T-helper 2 cell (primary cell): ENCODE measurements at places on chromosomes 5 and 9.

- no peak for DNase-seq
These were observed 45.5 kb downstream of the SLC6A3 start for GRCh38 chr5:1399737-1400136.

DNA sequence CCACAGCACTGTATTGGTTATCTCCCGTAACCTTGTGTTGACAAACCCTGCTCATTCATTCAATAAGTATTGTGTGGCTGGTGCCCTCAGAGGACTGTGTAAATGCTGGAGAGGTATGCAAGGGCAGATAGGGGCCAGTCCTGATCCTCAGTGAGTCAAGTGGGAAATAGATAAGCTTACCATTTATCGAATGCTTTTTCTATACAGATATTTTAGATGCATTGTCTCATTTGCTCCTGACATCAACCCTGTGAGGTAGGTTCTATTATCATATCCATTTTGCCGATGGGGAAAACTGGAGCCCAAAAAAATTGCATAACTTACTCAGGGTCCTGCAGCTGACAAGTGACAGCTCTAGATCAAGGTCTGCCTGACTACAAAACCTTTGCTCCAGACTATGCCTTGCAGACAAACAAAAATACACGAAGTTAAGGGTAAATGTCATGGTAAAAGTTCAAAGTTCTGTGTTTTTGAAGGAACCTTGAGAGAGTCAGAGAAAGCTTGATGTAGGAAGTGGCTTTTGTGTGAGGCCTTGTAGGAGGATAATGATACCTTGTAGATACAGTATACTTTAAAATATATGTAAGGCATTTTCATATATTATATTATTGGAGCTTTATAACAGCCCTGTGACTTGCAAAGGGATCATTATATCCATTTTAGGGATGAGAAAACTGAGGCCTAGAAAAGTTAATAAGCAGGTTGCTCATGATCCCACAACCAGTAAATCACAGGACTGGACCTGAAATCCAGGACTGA lies 22.7 kb downstream of the CYFIP2 start:
- DNase-seq, result no peak

- DNase-seq, result peak; percentile 47
These were observed 89.0 kb upstream of the MAP1B start for GRCh38 chr5:72018143-72018803.

- no peak for DNase-seq
These were observed 16.9 kb downstream of the TMEM174 start for GRCh38 chr5:73189871-73190376.

GRCh38 chr9:69104830-69105527 lies 69.1 kb upstream of the TJP2 start:
- no peak for DNase-seq

DNA sequence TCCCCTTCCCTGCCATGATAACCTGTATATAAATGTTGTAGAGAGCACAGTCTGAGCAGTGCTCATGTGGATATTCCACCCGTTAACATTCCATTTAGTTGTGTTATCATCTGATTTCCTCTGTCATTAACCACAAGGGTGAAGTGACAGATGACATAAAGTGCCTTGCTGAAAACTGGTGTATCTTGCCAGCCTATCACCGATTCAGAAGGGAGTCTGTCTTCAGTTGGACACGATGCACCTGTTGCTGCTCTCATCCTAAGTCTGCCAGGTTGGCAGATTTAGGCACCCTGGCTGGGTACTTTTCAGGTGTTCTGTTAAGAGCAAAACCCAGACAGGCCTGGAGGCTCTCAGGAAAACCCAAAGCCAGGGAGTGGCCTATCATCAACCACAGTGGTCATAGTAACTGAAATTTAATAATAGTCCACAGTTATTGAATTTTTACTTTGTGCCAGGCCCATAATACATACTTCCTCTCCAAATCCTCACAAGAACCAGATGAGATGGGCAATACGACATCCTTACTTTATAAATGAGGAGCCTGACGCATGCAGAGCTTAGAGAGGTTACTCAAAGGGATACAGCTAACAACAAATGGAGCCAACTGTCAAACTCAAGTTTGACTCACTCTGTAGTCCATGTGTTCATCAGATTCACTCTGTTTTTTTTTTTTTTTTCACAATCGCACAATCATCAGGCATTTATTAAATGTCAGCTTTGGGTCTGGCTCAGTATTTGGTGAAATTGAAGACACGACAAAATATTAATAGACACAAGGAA lies 100.7 kb upstream of the SPRY4 start:
- DNase-seq, result no peak

DNA sequence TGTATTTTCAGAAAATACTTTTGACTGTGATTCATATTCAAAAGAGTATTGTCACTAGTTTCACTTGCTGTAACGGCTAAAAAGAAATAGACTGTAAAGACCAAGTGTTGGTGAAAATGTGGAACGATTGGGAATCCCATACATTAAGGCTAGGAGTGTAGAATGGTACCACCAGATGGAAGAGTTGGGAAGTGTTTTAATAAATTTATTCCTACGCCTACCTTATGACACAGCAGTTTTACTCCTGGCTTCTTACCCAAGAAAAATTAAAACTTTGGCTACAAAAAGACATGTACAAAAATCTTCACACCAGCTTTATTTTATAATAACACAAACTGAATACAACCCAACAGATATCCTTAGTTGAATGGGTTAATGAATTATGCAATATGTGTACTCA lies 256.2 kb downstream of the TAF11L14 start:
- DNase-seq, result no peak

- no peak for DNase-seq
These were observed 103.7 kb downstream of the FOXD1 start for GRCh38 chr5:73344835-73345234.

DNA sequence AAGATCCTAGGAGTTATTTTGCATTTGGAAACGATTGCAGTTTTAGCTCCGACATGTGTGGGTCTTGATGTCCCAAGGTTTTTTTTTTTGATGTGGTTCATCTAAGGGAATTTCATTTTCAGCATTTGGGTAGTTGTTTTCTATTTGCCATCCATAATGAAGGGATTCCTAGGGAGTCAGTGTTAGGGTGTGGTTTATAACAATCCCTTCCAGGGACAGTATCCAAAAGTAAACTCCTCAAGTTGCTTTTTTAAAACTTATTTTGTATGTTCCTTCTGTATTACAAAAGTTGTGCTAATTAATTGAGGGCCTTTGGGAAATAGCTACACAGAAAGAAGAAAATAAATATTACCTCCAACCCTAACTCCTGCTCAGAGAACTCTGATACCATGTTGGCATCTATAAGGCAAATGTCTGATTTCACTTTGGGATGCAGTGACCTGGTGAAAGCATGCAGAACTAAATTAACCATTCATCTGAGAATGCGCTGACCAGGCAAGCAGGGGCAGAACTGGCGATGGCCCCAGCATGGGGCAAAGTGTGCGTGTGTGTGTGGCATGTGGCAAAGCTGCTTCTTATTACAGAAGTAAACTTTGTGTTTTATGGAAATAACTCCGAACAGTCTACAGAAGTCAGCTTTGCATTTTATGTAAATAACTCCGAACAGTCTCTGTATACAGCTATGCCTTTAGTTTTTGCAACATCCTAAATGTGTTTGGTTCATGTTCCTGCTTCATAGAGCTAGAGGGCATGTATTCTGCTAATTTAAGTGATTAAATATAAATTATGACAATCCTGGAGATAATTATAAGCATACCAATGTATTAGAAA lies 237.2 kb downstream of the TRPM3 start:
- DNase-seq, result no peak

- DNase-seq, result no peak
These were observed 96.6 kb downstream of the PCSK1 start for GRCh38 chr5:96336351-96336985.

- no peak for DNase-seq
These were observed 30.4 kb upstream of the DENND1A start for GRCh38 chr9:123960366-123960765.

- DNase-seq, result no peak
These were observed at the start of gene ENTPD2 for GRCh38 chr9:137053944-137054931. Gene ENTPD2, minus strand, starts transcription at chr9:137054061. Its CDS starts 64 bp downstream, at chr9:137053997.

GRCh38 chr5:76742583-76742982 lies 26.7 kb downstream of the F2R start:
- DNase-seq, result no peak

DNA sequence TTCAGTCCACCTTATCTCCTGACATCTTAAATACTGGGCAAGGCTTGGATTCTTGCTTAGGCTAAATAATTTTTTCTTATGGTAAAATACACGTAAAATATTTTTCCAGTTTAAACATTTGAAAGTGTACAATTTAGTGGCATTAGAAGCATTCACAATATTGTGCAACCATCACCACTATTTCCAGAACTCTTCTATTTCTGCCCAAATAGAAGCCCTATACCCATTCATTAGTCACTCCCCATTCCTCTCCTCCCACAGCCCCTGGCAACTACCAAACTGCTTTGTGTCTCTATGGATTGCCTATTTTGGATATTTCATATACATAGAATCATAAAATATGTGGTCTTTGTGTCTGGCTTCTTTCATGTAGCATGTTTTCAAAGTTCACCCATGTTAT lies 57.6 kb downstream of the IL31RA start:
- DNase-seq, result no peak

DNA sequence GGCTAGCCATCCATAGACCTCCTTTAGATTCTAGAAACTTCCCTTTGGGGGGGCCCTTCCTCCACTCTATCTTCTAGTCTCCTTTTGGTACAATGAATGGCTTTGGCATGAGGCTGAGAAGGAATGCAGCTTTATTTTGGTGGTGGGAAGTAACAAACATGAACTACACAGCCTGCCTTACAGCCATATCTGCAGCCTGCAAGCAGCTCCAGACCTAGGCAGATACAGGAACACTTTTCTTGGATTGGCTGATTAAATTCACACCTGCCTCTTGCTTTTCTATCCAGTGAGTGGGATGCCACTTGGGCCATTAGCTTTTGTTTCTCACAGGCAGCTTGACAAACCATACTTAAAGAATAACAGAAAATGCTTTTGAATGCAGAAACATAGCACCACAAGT lies 28.2 kb downstream of the NR6A1 start:
- no peak for DNase-seq

DNA sequence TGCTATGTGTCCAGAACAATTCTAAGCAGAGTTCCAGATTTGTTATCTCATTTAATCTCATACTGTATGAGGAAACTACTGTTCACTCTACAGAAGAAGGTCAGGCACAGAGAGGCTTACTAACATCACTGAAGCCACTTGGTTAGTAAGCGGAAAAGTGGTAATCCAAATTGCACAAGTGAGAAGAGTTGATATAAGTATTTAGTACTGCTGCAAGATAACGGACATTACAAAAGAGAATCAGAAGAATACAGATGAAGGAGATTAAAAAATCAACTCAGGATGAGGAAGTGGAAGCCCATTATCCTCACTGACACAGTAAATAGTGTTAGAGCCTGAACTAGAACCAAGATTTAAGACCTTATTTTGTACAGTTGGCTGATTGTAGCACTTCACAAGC lies 22.3 kb upstream of the TLR4 start:
- DNase-seq, result no peak

DNA sequence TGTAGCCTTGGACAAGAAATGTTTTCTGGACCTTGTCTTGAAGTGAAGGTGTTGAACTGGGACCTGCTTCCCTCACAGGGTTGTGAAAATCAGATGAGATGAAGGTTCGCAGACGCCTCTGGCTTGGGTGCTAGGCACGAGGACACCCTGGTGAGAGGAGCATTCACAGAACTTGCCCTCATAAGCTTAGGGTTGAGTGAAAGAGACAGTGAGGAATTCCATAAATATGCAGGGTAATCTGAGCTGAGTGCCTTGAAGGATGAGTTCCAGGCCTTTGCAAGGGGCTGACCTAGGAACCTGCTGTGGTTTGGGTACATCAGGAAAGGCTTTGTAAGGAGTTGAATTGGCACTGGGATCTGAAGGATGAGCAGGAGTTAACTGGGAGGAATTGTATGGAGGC lies 75.7 kb upstream of the SAP30L start:
- DNase-seq, result no peak

DNA sequence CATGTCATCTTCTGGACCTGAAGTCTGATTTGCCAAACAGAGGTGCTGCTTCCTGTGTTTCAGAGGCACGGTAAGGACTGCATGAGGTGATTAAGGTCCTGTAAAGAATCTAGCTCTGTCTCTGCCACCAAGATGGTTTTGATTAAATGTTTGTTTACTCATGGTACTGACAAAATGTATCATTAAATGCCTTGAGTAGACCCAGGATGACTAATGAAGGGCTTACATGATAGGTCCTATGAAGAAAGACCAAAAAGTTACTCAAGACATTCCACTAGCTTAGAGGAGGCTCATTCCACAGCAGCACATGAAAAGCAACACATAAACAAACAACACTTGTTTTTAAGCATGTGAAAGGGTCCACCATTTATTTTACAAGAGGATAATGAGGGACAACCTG lies 100.9 kb downstream of the BOD1 start:
- DNase-seq, result no peak

- DNase-seq, result no peak
These were observed 63.1 kb downstream of the CRB2 start for GRCh38 chr9:123419091-123419490.

- no peak for DNase-seq
These were observed 158.7 kb downstream of the DRD1 start for GRCh38 chr5:175285261-175285660.

DNA sequence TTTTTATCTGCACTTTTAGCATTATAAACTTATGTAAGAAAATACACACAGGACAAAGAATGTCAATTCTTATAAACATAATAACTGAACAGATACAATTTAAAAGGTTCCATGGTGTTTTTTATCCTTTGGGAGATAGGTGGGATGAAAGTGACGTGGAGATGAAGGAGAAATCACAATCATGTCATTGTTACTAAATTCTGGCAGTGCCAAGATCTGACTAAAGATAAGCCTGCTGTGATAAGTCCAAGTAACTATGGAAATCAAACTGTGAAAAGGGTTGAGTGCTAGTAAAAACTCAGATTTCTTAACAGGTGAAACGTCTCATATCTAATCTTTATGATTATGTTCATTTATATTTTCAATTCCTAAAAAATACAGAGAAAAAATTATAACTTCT lies 11.1 kb downstream of the LEAP2 start:
- DNase-seq, result no peak

GRCh38 chr5:80756292-80756691 lies 101.5 kb upstream of the DHFR start:
- DNase-seq, result no peak

DNA sequence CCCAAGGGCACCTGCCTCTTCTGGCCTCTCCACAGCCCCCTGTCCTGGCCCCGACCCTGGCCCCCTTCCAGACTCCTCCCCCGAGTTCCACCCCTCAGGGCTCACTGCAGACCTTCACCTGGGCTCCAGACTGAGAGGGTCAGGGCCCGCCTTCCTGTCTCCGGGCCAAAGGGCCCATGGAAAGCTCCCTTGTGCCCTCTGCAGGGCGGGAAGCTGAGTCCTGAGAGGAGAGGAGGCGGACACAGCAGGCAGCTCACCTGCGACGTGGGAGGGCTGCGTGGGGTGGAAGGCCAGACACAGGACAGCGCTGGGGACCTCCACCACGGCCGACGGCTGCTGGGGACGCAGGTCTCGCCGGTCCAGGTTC lies 20.6 kb downstream of the DYNC2I2 start:
- no peak for DNase-seq
